ENCODE measurements at places on chromosomes 1 and 21.

- no peak for DNase-seq
Observed at GRCh38 chr1:48027533-48027835, 30.3 kb upstream of the TRABD2B start.

DNA sequence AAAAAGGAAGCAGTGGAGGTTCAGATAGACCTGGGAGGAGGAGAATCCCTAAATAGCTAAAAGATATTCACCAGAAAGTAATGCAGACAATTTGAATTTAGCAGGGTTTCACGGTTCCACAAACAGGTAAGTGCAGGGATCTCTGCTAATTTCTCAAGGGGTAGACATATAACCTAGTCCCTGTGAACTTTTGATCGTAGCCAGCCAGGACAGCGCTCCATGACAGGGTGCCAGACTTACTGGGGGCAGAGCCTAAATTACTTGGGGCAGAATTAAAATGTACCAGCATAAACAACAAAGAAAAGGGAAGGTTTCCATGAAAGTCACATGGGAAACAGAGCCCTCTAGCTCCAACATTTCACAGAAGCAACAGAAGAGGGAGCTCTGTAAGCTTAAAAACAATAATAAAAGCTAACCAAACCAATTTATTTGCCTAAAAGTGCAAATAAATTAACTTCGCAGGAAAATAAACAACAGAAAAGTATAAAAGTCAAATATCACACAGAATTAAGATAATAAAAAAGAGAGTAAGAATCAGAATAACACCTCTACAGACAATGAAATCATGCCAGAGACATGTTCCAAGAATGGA, 198.3 kb downstream of the DUSP10 start:
- no peak for DNase-seq

DNA sequence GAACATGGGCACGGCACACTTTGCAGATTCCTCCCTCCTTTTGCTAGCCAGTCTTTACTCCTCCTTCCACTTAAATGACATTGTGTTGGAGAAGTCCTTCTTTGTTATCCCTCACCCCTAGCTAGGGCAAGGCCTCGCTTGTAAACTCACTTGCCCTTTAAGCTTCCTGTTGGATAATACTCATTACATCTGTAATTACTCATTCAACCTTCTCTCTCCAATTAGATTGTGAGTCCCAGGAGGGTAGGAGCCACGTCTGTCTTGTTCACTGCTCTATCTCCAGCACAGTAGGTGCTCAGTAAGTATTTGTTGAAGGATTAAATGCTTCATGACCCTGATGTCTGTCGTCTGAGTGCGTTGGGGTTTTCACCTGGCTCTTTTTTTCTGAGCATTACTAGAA, 98.7 kb upstream of the USP24 start:
- no peak for DNase-seq

- DNase-seq = no peak
Observed at GRCh38 chr1:52266507-52266906, 99.5 kb downstream of the CC2D1B start.

GRCh38 chr1:220943319-220943996, 64.2 kb downstream of the HLX start:
- DNase-seq = no peak

DNA sequence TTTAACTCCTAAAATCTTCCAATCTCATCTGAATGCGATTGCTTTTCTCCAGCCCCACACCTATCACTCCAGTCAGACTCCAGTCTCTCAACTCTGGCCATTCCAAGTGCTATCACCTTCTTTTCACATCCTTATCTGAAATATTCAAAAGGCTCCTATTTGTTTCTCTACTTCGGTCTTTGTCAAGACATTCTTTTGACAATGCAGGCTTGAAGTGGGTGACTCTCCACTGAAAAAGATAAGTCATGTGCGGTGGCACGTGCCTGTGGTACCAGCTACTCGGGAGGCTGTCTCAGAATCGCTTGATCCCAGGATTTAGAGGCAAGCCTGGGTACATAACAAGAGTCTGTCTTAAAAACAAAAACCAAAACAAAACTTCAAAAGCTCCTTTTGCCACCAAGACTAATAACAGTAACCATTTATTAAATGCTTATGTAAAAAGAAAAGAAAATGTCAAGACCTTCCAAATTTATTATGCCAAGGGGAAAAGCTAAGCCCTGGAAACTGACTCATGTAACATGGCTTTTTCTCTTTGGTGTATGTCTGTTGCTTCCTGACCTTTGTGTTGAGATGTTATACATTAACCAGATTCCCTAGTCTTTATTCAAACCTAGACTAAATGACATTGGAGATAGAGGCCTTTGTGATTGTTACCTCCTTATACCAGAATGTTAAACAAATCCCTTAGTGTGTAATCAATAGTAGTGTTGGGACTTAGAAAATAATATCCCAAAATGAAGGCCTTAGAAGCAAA, 3.6 kb downstream of the ALG14 start:
- no peak for DNase-seq

GRCh38 chr1:117644696-117645311, 39.0 kb downstream of the TENT5C start:
- DNase-seq = no peak

GRCh38 chr1:51780927-51781326, 97.6 kb downstream of the NRDC start:
- DNase-seq = no peak

DNA sequence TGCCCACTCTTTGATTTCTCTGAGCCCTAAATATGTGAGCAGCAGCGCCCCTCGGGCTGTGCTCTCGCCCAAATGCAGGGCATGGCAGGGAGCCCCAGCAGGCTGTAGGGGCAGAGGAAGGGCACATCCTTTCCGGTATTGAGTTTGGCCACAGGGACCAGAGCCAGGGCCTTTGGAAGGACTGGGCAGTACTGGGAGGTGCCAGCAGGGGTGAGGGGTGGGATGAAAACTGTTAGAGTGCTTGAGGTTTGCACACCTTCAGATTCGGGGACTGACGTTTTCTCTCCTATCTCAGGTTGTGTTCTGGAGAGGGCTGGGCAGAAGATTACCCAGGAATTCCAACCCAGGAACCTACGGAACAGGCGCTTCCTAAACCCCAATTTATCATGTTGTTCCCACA, 2.2 kb upstream of the ATP1A2 start:
- DNase-seq = no peak

DNA sequence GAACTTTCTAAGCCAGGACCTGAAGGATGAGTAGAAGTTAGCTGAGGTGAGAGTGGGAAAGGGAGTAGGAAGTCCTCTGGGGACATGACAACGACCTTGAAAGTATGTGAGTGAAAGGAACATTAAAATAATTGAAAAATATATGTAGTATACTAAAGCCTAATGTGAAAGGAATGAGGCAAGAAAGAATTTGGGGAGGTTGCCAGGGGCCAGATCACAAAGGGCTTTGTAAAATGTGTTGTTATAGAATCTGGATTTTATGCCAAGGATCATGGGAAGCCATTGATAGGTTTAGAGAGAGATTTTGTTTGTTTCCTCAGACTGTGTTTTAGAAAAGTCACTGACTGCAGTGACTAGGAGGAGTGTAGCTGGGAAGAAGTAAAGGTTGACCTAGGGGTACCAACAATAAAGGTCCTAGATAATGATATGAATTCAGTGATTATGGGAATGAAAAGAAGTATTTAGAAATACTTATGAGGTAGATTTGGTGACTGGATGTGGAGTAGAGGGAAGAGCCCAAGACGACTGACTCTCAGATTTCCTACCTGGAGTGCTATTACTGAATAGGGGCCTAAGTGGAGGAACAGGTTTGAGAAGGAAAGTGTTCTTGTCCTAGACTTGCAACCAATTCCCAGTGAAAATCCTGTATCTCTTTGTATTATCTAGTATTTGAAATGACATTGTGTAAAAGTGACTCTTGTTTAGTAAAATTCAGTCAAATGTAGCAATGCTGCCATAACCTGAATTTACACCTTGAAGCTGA, 179.8 kb downstream of the PHTF1 start:
- DNase-seq = no peak

DNA sequence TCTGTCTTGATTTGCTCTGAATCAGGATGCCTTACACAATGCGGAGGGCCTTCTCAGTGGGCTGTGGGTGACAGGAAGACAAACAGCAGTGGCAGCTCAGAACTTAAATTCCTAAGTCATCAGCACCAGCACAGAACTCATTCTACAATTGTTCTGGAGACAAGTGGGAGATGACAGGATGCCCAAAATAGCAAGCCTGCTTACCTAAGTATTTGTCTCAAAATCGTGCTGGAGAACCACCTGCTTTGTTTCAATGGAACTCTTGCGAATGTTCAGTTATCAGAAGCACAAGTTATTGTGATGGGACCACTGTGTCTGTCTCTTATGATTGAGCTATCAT, 76.1 kb downstream of the VCAM1 start:
- no peak for DNase-seq

DNA sequence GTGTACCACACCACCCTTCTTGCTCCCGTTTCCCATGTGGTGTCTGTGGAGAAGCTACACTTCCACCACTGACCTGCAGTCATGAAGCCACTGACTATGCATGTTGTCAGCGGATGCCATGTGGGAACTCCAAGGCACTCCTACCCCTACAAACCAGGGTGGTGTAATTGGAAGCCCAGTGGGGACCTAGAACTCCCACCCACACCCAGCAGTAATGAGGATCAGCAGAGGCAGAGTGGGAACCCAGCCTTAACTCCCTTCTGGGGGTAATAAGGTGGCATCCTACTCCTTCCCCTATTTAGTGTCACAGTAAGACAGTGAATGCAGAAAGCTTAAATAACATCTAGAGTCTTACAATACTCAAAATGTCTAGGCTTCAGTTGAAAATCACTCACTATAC, 78.4 kb downstream of the SPATA46 start:
- no peak for DNase-seq

GRCh38 chr1:215101511-215101910, 19.0 kb downstream of the KCNK2 start:
- no peak for DNase-seq

DNA sequence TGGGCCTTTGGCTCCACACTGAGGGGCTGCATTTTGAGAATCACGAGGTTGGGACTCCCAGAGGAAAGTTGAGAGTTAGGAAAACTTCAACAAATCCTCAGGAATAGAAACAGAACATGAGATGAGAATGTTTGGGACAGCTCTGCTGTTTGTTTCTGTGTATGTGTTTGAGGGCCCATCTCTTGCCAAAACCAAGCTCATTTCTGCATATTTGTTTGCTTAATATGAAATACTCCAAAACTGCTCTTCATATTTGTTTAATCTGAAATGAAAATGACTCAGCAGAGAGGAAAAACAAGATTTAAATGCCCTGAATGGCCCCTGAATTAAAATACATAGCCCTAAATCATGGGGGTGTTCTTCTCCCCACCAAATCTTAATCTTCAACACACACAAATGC, 78.1 kb downstream of the DDR2 start:
- no peak for DNase-seq

DNA sequence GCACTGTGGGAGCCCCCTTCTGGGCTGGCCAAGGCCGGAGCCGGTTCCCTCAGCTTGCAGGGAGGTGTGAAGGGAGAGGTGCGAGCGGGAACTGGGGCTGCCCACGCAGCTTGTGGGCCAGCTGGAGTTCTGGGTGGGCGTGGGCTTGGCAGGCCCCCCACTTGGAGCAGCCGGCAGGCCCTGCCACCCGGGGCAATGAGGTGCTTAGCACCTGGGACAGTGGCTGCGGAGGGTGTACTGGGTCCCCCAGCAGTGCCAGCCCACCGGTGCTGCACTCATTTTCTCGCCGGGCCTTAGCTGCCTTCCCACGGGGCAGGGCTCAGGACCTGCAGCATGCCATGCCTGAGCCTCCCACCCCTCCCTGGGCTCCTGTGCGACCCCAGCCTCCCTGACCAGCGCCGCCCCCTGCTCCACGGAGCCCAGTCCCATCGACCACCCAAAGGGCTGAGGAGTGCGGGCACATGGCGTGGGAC, 11.6 kb downstream of the SCYL3 start:
- DNase-seq = no peak

All from stimulated activated CD8-positive, alpha-beta memory T cell treated with anti-CD3 and anti-CD28 coated beads, Interleukin-4, amount 100 ng/mL, for 4 hours (primary cell).